HL-60 (cell line): ENCODE measurements at places on chromosomes 11 and 22.

DNA sequence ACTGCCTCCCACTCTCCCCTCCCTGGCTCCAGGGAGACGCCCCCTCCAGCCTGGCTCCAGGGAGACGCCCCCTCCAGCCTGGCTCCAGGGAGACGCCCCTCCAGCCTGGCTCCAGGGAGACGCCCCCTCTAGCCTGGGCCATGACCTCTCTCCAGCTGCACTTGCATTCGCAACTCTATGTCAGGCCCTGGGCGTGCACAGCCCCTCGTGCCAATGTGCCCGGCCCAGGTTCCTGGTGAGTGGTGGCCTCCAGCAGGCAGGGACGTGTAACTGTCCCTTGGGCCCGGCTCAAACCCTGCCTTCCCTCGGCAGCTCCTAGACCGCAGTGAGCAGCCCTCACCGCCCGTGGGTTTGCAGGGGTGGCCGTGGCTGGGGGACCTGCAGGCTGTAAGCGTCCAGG, 6.9 kb downstream of the MUC6 start:
- no peak for DNase-seq

DNA sequence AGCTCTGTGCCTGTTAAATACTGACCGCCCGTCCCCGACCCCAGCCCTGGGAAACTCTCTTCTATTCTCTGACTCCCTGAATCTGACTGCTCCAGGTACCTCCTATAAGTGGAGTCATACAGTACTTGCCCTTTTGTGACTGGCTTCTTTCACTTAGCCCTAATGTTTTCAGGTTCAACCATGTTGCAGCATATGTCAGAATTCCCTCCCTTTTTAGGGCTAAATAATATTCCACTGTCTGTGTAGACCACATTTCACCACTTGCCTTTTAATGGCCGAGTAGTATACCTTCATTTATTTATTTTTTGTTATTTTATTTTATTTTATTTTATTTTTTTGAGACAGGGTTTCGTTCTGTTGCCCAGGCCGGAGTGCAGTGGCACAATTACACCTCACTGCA, 100.6 kb downstream of the RPS6KA4 start:
- DNase-seq = no peak

- no peak for DNase-seq
Observed at GRCh38 chr11:70158201-70158600, 44.9 kb upstream of the FADD start.

- no peak for DNase-seq
Observed at GRCh38 chr22:30113494-30113893, 33.2 kb downstream of the HORMAD2 start.

DNA sequence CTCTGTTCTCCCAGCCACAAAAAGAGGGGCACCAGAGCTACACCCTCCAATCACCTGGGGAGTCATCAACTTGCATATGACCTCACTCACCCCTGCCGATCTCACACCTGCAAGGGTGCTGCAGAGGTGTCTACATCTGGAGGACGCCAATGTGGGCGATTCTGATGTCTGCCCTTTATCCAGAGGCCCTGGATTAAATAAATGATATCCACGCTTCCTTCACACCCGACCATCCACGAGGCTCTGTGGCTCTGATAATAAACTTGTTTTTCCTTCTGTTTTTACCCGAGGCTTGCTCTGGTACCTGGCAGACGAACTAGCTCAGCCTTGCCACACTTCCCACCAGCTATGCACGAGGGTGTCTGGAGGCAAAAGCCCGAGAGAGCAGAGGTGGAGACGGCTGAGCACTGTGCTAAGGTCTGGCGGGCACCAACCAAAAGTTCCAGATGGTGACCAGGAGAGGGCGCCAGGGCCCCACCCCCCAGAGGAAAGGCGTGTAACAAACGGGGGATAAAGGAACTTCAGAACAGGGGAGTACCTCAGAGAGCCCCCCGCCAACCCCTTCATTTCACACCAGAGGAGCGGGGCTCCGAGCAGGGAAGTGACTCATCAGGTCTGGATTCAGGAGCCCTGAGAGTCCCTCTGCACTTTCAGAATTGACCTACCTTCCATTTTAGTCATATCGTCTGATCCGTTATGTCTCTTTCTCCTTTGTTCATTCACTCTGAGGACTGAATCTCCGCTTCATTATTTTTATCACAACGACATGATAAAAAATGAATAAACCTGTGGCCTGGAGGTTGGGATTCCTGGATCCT, 13.5 kb downstream of the SCN3B start:
- no peak for DNase-seq

DNA sequence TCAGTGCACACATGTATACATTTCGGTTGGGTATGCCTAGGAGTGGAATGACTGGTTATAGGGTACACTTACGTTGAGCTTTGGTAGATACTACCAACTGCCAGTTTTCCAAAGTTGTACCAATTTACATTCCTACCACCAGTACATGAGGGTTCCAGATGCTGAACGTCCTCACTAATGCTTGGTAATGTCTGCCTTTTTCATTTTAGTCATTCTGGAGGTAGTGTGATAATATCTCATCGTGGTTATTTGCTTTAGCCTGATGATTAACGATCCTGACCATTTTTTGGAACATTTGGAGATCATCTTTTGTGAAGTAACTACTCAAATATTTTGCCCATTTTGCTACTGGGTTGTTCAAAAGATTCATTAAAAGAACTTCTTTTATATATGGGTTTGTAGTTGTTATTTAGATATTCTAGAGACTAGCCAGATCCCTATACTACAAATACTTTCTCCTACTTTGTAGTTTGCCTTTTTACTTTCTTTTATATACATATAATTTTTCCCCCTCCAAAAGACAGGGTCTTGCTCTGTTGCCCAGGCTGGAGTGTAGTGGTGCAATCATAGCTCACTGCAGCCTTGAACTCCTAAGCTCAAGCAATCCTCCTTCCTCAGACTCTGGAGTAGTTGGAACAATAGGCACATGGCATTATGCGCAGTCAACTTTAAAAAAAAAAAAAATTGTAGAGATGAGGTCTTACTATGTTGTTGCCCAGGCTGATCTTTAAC, 62.1 kb downstream of the RBFOX2 start:
- DNase-seq = no peak

DNA sequence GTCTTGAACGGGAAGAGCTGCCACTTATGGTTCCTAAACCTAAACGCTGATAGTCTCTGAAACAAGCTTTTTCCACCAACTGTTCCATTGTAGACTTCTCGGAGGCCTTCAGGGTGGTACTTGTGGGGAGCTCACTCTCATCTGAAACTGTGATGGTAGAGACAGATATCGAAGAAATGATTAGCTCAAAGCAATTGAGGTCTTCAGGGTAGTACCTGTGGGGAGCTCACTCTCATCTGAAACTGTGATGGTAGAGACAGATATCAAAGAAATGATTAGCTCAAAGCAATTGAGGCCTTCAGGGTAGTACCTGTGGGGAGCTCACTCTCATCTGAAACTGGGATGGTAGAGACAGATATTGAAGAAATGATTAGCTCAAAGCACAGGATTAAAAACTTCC, 175.7 kb downstream of the SWAP70 start:
- no peak for DNase-seq

DNA sequence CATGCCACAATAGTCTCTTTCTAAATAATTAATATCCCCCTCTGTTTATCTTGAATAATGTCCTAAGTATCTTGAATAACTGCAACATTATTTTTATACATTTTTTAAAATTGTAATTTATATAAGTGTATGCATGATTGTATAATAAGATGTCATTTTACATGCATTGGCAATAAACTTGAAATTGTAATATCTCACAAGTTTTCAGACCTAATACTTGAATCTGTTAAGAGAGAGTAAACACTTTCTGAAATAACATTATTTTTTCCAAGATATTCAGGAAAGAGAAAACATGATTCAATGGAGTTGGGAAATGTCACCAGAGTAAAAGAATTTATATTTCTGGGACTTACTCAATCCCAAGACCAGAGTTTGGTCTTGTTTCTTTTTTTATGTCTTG, at the start of gene OR4D11:
OR4D11 (plus strand) TSS at position 301 of the 400 bp plus-strand sequence; CDS start at position 301, 0 bp downstream.
- DNase-seq = no peak

DNA sequence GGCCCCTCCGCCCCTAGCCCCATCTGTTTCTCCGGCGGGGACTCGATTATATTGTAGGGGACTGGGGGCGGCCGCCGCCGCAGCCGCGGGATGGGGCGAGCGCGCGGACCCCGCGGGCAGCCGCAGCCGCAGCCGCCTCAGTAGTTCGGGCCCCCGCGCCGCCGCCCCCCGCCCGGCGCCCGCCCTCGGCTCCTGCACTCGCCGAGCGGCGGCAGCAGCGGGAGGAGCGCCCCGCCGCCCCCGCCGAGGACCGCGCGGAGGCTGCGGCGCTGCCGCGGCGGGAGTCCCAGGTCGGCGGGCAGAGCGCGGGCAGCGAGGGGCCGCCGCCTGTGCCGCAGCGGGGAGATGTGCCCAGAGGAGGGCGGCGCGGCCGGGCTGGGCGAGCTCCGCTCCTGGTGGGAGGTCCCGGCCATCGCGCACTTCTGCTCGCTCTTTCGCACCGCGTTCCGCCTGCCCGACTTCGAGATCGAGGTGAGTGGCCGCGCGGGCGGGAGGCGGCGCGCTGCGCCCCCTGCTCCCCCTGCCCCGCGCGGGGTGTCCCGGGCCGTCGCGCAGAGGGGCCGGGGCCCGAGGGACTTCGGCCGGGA, at the start of gene CECR2:
CECR2 (plus strand) TSS at position 22 of the 587 bp plus-strand sequence; CDS start at position 346, 324 bp downstream.
- no peak for DNase-seq

DNA sequence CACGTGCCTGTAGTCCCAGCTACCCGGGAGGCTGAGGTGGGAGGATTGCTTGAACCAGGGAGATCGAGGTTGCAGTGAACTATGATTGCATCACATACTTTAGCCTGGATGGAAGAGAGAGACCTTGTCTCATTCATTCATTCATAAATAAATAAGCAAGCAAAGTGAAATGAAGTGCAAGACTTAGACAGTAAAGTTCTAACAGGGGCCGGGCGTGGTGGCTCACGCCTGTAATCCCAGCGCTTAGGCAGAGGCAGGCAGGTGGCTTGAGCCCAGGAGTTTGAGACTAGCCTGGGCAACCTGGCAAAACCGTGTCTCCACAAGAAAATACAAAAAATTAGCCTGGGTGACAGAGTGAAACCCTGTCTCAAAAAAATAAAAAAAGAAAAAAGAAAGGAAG, 1.6 kb upstream of the ZNF280A start:
- no peak for DNase-seq

GRCh38 chr22:42296381-42296853, 26.0 kb upstream of the TCF20 start:
- no peak for DNase-seq

GRCh38 chr11:128417607-128418324, 169.6 kb downstream of the ETS1 start:
- no peak for DNase-seq

- peak; percentile 79 for DNase-seq
Observed at GRCh38 chr22:34414467-34415440, 494.5 kb upstream of the LARGE1 start.

- no peak for DNase-seq
Observed at GRCh38 chr11:24373516-24373915, 123.3 kb upstream of the LUZP2 start.

DNA sequence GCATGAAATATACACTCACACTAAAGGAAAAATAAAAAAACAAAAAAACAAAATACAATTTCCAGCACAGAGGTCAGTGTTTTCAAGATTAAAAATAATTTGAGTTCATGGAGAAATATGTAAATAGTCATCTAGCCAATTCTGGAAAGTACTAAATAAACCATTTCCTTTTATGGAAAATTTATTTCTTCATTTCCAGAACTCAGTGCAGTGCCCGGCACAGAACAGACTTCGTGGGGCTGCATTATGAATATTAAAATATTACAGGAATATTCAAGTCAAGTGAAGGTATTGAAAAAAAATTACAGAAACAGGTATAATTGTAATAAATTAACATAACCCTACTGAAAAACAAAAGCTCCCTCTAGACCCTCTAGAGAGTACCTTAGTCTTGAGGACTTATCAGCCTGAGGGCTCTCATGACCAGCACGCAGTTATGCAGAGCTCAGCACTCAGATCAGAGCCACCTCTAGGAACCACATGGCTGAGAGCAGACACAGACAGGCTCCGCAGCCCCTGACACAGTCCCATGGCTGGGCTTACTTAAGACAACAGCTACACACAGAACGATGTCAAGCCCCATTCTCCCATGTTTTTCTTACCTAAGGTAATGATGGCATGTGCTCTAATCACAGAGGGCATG, 45.6 kb downstream of the NCAPD3 start:
- no peak for DNase-seq

DNA sequence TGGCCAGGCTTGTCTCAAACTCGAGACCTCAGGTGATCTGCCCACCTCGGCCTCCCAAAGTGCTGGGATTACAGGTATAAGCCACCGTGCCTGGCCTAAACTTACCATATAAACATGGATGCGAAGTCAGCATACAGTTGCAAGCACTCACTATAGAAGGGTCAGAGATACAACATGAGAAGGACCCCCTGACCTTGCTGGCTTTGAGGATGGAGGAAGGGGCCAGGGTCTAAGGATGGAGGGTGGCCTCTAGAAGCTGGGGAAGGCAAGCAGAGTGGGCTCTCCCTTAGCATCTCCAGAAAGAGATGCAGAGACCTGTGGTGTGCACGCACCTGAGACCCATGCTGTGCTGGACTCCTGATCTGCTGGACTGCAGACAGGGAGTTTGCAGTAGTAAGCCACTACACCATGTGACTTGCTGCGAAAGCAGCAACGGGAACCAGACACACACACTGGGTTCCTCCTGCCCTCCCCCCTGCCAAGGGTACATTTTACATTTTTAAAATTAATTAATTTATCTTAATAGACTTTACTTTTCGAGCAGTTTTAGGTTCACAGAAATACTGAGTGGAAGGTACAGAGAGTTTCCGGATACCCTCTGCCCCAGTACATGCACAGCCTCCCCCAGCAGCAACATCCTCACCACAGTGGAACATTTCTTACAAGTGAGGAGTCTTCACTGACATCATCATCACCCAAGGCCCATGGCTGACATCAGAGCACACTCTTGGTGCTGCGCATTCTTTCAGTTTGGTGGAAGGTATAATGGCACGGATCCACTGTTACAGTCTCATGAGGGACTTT, 170.1 kb upstream of the B3GAT1 start:
- DNase-seq = no peak

- no peak for DNase-seq
Observed at GRCh38 chr11:33830903-33831648, 56.8 kb upstream of the FBXO3 start.

DNA sequence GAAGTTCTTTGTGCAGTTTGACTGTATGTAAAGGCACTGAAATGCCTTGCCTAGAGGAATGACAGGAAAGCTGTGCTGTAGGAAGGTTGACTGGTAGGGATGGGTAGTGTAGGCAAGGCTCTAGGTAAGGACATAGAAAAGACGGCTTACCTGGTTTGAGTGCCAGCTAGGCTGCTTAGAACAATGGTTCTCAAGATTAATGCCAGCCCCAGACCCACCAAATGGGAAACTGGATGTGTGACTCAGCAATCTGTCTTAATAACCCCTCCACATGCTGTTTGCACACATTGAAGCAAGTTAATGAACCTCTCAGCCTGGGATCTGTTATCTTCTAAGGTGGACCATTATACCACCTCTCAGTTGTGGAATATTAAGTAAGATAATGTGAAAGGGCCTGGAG, 3.7 kb downstream of the RPS3 start:
- DNase-seq = peak; percentile 18

- DNase-seq = no peak
Observed at GRCh38 chr11:134278356-134278755, 2.2 kb downstream of the GLB1L3 start.
